Activated CD4-positive, CD25-positive, alpha-beta regulatory T cell treated with anti-CD3 and anti-CD28 coated beads, Interleukin-2, amount 50 U/mL, for 16 hours (primary cell): ENCODE measurements at places on chromosomes 3 and 15.

GRCh38 chr3:122064326-122064725 lies 9.2 kb downstream of the CD86 start:
- DNase-seq = no peak

- no peak for DNase-seq
These were observed 308.3 kb upstream of the CCDC54 start for GRCh38 chr3:107068980-107069379.

DNA sequence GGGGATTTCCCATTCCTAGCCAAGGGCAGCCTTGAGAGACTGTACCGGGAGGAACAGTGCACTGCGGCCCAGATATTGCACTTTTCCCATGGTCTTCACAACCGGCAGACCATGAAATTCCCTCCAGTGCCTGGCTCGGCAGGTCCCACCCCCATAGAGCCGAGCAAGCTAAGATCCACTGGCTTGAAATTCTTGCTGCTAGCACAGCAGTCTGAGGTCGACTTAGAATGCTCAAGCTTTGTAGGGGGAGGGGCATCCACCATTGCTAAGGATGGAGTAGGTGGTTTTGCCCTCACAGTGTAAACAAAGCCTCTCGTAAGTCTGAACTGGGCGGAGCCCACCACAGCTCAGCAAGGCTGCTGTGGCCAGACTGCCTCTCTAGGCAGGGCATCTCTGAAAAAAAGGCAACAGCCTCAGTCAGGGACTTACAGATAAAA lies 156.3 kb downstream of the FRMD5 start:
- no peak for DNase-seq

DNA sequence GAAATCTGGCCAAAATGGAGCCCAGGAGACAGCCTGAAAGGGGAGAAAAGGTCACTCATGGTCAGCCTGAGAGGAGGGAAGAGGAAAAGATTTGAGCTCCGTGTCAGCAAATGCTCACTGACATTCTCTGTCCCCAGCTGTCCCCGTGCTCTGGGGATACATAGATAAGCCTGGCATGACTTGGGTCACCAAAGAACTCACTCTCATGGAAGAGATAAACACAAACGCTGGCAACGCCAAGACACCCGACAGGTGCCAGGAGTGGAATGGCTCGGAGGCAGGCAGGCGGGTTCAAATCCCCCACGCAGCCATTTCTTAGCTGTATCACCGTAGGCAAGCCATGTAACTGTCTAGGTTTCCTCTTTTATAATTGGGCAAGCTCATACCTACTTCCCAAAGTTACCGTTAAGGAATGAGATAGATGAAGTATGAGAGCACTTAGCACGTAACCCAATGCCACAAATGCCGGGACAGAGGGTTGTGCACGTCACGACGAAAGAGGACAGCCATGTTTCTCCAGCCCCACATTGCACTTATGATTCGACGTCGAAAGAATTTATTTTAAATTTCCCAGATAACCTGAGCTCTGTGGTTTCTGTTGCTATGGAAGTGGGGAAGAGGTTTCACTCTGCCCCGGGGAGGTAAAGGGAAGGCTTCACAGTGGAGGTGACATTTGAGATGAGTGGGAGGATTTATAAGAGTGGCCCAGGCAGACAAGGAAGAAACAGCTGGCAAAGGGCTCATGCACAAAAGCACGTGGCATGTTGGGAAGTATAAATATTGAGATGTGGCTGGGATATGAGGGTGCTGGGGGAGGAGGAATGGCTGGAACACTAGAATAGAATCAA lies 41.4 kb upstream of the TSEN2 start:
- DNase-seq = no peak

GRCh38 chr3:173547070-173547469 lies 149.5 kb downstream of the NLGN1 start:
- no peak for DNase-seq

DNA sequence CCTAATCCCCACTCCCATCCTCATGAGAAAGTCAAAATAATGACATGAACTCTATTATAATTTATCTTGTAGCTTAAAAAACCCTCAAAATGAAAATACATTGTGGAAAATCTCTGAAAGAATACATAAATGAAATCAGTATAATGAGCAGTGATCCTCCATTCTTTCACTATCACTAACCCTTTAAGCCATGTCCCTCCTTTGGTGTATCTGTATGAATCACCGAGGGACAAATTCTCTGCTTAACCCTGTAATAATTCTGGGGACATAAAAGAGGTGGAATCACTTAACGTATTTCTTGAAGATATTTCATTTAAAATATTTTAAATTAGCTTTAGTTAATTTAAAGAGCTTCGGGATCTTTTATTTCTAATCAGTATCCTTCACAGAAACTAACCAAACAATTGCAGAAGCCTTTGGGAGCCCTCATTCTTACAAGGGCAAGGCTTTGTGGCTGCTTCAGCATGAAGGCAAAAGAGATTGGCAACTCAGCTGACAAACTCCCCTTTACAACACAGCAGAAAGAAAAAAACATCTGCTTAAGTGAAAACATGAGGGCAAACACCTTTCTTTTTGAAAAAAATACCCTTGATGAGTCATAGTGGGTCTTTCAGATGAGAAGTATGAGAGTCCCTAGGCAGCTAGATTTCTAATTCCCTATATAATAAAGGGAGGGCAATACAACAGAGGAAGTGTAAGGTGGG lies 44.0 kb upstream of the ALCAM start:
- DNase-seq = no peak

GRCh38 chr15:87703327-87704111 lies 553.0 kb downstream of the NTRK3 start:
- no peak for DNase-seq

DNA sequence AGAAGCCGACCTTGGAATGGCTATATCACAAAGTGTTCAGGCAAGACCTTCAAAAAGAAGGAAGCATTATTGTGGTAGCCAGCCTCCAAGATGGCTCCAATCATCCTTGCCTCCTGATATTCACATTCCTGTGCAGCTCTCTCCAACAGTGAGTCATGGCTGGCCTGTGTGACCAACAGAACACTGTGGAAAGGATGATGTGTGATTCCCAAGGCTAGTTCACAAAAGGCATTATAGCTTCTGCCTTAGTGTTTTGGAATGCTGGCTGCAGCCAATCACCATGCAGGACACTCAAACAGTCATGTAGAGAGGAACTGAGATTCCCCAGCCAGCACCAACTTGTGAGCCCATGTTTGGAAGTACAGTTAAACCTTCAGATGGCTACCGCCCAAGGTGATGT lies 102.6 kb downstream of the EFL1 start:
- DNase-seq = no peak

DNA sequence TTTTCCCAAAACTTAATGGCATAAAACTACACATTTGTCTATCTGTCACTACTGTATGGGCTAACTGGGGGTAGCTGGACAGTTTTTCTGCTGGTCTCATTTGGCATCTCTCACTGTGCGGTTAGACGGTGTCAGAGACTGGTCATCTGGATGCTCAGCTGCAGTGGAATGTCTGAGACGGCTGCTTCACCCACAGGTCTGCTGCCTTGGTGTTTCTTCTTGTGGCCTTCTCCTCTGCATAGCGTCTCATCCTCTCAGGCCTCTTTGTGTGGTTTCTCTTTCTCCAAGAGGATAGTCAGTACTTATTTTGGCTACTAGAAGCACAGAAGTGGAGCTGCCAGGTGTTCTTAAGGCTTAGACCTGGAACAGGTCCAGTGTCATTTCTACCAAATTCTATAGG lies 35.9 kb upstream of the GOLGA6L9 start:
- no peak for DNase-seq

DNA sequence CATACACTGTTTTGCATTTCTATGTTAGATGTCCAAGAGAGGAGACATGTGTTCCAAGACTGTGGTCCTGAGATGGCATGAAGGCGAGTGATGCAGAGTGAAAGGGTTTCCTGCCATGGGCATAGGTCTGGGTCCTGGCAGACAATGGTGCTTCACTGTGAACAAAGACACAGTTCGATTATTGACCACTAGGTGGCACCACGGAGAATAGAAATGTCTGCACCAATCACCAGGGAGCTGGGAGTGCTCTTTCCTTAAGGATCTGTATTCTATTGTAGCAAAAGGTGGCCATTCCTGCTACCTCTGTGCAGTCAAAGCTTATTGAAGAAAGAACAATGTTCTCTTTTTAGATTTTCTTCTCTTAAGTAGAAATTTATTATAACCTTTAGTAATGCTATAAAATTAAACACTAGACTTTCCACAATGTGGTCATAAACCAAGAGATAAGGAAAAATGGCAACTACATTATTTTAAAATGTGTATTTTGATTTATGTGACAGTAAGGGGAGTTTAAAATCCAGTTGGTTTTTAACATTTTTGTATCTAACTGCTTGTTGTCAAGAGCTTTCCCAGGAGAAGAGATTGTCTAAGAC lies 88.7 kb downstream of the GABRG3 start:
- no peak for DNase-seq

GRCh38 chr3:123667784-123668183 lies 82.9 kb upstream of the HACD2 start:
- DNase-seq = no peak

DNA sequence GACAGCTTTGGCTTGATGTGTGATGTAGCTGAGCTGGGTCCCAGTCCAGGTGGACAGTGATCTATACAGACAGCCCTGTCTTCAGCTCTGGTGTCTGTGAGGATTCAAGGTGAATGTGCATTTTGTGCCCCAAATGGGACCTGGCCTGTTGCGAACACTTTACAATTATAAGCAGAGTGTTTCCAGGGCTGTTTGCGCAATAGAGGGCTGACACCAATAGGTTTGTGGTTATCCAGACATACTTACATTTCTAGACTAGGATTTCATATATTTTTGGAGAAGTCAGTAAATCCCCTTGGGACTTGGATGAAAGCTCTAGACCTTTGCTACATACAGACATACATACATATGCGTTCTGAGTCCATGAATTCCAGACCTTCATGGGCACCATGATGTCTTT lies 4.2 kb upstream of the TATDN2 start:
- DNase-seq = no peak

DNA sequence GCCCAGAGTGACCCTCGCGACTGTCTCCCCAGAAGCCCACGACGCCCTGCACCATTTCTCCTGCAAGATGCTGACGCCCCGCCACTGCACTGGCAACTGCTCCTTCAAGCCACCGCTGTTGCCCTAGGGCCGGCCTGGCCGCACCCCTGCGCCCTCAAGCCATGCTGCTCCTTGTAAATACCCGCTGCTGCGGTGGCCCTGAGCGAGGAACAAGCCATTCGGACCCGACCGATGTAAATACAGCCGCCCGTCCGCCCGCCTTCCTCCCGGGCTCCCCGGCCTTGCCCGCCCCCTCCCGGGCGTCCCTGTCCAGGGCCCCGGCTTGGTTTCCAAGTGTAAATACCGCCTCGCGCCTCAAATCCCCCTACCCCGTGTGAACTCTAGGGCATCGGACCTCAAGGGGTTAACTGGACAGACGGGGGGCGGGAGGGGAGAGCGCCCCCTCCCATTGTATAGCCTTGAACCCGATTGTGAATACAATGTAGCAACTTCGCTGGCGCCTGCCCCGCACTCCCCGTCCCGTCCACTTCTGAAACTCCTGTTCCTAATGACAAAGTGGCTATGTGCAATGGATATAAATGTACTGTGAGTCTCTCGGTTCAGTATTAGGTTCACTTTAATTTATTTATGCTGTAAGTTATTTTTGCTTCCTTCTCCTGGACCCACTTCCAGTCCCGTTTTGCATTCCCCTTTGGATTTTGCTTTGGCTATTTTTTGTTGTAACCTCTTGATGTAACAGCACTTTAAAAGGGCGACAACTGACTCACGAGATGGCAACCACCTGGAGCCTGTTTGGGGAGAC lies 5.9 kb downstream of the RNU6-1 start:
- no peak for DNase-seq

- DNase-seq = no peak
These were observed 62.6 kb upstream of the PDZRN3 start for GRCh38 chr3:73687106-73688004.

DNA sequence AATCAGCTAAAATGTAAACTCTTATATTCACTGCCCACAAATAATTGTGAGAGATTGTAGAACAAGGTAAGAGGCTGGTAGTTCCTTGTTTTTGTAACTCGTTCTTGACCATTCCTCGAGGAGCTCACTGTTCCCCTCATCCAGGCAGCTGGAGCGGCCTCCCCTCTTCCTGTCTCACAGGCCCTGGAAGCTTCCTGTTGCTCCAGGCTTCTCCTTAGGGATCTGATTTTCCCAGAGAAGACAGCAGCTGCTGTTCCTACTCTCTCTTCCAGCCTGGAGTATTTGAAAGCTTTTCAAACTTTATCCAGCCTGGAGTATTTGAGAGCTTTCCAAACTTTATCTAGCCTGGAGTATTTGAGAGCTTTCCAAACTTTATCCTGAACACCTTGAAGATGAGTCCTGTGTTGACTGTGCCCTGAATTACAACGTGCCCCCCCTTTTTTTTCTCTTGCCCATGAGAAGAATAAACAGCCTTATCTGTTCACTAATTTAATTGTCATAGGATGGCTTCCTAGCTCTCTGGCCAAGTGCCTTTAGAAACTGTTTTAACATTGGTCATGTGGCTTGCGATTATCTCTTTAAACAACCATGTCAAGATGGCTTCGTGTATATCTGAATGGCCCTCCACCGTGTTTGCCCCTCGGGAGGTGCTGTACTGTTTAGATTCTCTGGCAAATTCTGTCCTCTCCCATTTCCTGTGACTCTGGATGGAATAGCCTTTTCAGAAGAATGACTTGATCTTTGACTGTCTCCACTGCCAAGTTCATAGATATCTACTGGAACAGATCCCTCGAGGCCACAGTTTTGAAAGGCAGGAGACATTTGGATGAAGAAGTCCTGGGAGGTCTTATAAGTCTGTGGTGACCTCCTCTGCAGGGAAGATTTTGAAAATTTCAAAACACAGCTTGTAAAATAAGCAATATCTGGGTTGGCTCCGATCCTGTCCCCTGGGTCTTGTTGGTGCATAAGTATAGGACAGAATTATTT lies 4.8 kb downstream of the ADAMTSL3 start:
- no peak for DNase-seq

- DNase-seq = no peak
These were observed 10.3 kb downstream of the EID1 start for GRCh38 chr15:48888191-48888590.

- DNase-seq = no peak
These were observed 58.0 kb downstream of the HRH1 start for GRCh38 chr3:11212299-11212608.

DNA sequence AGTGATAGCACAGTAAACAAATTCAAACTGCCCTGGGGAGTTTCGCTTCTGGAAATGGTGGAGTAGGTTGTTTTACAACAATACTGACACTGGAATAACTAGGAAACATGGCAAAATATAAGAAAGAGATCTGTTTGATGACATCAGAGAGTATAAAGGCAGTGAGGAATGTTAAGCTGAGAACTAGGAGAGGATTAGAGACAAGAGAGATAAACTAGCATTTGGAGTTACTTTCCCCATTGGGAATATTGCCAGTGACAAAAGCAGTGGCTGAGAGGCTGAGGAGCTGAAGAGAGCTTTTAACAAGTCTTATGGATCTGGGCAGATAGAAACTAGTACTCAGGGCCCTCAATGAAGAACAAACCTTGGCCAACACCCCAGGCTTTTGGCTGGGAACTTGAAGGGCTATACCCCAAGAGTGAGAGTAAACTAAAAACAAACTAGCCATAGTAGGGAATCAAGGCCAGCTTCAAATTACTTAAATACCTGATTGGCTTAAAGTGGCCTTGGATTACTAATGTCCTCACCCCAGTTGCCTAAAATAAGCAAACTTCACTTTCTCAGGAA lies 280.4 kb downstream of the KLF13 start:
- no peak for DNase-seq

GRCh38 chr3:154122552-154122911 lies 1.3 kb downstream of the ARHGEF26 start:
- DNase-seq = no peak

- no peak for DNase-seq
These were observed 41.2 kb downstream of the SNRK start for GRCh38 chr3:43327582-43327979.
